ENCODE measurements at places on chromosomes 7 and 10.

DNA sequence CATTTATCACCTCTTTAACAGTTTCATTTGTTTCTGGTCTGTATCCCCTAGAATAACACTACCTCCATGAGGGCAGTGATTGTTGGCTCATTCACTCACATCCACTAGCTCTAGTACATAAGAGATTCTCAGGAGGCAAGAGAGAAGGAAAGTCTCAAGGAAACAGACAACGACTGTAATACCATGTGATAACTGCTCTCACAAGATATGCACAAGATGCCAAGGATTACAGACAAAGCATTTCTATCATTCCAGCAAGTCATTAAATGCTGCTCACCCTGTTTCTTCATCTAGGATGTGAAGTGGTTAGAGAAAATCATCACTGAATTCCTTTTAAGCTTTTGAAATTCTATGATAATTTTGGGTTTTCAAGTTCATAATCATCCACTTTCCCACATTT, 115.3 kb downstream of the HIBADH start:
- no peak for DNase-seq

- DNase-seq = peak; percentile 43
Measured at GRCh38 chr10:125661941-125662515, 20.9 kb downstream of the TEX36 start.

GRCh38 chr7:94679358-94679757, 23.4 kb upstream of the SGCE start:
- DNase-seq = no peak

GRCh38 chr10:119302591-119303253, 95.4 kb downstream of the GRK5 start:
- DNase-seq = no peak

DNA sequence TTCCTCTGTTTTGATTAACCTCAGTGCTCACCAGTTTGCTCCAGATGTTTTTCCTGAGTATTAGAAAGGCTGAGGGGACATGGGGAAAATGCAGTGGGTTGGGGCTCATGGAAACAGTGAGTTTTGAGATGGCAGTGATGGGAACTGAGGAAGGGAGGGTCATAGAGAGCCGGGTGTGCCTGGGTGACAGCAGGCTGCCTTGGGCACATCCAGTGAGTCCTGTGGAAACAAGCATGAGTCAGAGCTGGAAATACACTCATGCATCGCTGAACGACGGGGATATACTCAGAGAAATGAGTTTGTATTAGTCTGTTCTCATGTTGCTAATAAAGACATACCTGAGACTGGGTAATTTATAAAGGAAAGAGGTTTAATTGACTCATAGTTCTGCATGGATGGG, 202.2 kb downstream of the TMEM178B start:
- DNase-seq = no peak

DNA sequence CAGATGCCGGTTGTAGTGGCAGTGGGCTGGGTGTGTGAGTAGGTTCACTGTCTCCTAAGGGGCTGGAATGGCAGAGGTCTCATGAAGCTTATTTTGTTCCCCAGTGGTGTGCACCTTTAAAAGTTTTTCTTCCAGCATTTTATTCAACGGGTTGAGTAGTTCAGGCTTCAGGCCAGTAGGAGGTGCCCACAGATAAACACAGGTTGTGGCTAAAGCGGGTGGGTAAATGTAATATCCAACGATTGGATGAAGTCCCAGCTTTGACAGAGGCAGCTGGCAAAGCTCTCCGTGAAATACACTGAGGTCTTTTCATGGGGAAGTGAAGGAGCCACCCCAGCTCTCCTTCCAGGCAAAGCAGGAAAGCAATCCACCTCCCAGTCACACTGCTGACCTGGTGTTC, 339.8 kb upstream of the LRRTM3 start:
- DNase-seq = no peak

DNA sequence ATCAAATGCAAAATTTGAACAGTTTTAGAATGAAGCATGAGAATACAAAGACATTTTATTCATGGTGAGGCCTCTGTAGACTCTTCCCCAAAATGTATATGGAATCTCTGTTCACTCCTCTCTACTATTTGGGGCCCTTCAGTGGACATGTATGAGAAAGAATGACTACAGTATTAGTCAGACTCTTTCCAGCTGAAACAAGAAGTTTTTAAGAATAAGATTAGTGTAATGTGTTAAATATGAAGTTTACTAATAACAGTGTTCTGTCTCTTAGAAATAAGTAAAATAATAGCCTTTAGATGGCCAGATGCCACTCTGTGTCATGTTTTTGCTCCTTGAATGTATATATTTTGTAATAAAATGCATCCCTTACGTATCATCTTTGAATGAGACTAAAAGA, 585.6 kb downstream of the SUGCT start:
- peak; percentile 49 for DNase-seq

DNA sequence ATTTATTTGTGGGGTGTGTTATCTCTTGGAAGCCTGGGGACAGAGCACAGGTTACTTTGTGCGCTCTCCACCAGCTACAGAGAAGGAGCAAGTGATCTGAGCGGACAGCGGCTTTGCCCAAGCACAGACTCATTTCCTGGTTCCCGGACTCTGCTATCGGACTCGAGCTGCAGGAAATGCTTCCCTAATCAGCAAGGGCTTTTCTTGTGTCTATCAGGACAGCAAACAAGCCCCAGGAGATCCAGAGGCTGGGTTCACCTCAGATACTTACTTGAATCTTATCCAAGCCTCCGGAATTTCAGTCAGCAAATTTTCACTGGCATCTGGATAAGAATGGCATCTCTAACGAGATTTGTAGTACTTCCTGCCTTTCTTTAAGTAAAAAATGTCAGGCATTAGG, 27.8 kb downstream of the MRC1 start:
- DNase-seq = no peak
